ENCODE measurements at places on chromosomes 3 and 15.
A peak's percentile ranks its signal among the peaks of the same experiment; 100 is the strongest.

DNA sequence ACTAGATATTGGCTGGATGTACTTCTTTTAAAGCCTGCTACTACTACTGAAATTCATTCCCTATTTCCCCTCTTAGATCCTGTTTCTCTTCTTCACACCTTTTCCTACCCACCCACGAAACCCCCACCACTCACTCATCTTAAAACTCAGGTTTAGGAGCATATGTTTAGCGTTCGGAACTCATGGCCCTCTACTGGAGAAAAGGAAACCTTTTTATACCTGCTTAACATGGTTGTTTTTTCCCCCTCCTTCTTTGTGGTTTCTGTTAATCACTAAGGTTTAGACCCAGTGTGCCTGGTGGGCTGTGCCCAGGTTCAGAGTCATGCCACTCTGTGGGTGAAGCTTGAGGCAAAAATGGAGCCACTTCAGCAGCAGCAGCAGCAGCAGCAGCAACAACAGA is 2.6 kb downstream of the ARID3B start:
- DNase-seq, result no peak

GRCh38 chr3:193938613-193939012 is 197.3 kb upstream of the HES1 start:
- no peak for DNase-seq

DNA sequence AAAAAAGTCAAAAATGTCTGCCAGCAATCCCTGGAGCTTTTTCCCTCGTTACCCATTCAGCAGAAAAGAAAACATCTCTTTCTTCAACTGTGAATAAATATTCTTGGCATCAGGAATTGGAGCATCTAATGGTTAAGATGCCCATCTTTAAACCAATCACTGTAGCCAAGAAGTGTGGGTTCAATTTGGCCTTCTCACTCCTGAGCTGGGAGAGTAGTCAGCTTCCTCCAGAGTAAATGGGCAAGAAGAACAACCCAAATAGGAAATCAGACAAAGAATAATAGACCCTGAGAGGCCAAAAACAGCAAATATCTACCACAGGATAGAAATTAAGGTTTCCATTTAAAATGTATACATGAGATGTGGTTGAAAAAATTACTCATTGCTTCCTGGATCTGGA is 508.0 kb upstream of the MDFIC2 start:
- DNase-seq, result no peak

GRCh38 chr3:48695393-48695753 is 9.7 kb upstream of the NCKIPSD start:
- no peak for DNase-seq

- no peak for DNase-seq
Measured at GRCh38 chr15:42239528-42240182, 31.6 kb upstream of the VPS39 start.

GRCh38 chr3:106837616-106838015 is 539.6 kb upstream of the CCDC54 start:
- DNase-seq, result no peak

DNA sequence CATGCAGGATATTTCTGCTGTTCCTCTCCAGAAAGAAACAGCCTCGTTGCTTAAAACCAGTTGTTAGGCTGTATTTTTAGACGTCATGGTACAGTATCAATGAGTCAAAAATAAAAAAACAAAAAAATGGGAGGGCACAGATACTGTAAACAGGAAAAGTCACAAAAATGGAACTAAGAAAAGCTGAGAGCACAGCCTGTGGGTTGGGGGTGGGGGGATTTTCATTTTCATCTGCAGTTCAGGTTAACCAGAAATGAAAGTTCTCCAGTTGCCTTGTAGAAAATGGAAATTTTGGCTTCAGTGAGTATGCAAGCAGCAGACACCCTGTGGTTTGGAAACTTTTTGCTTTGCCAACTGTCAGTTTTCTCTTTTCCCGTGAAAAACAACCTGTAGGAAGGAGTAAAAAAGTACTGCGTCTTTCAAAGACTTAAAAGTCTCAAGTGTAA is 59.0 kb downstream of the FRMD4B start:
- DNase-seq, result no peak

DNA sequence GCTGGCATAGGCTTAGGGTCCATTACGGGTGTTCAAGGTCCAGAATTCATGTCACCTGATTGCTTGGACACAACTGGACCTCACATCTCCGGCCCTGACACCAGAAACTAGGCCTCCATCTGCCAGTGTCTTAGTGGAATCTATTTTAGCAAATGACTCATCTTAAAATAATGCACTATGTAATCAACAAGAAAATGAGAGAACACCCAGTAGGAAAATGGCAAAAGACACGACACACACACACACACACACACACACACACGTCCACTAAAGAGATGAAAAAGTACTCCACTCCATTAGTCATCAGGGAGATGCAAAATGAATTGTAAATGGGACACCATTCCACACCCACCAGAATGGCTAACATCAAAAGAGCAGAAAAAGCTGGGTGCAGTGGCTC is 11.2 kb downstream of the APBA2 start:
- no peak for DNase-seq

DNA sequence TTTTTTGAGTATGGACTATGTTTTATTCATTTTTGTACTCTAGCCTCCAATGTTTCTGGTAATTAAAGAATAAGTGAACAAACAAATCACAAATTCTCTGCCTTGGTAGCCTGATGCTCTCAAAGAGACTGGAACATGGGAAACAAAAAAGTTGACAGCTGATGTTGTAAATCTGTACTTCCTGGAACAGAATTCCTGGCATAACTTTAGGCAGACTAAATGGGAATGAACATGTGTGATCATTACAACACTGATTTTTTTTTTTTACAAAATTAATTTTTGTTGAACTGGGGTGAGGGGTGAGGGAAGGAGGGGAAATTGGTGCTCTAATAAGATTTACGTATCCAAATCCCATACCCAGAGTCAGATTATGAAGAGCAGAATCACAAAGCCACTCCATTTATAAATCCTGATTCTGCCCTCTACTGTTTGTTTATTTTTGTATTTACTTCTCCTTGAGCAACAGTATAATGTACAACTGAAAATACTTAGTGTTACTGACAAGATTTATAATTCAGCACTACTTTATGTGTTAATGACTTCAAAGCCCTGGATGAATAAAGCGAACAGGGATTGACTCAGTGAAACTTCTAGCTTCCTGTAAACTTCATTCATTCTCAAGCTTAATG is 165.0 kb downstream of the FRMD5 start:
- DNase-seq, result no peak

- no peak for DNase-seq
Measured at GRCh38 chr3:112132088-112132487, 960 bp downstream of the GCSAM start.

- DNase-seq, result no peak
Measured at GRCh38 chr3:14297784-14298236, 104.6 kb upstream of the SLC6A6 start.

DNA sequence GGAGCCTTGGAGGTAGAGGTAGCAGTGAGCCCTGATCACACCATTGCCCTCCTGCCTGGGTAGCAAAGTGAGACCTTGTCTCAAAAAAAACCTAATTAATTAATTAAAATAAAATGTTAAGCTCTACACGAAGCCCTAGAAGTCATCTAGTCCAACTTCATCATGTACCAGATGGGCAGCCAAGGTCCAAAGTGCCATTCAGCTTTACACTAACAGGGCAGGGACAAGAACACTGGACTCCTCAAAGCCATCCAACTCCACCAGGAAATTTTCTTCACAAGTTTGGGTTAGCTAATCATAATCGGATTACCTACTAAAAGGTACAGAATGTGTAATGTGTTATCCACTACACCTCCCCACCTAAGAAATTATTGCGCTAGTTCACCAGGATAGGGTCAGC is 48.8 kb downstream of the WWTR1 start:
- no peak for DNase-seq

- DNase-seq, result no peak
Measured at GRCh38 chr3:135325096-135325495, 530.0 kb downstream of the EPHB1 start.

- DNase-seq, result no peak
Measured at GRCh38 chr3:7924228-7924627, 577.4 kb upstream of the LMCD1 start.

DNA sequence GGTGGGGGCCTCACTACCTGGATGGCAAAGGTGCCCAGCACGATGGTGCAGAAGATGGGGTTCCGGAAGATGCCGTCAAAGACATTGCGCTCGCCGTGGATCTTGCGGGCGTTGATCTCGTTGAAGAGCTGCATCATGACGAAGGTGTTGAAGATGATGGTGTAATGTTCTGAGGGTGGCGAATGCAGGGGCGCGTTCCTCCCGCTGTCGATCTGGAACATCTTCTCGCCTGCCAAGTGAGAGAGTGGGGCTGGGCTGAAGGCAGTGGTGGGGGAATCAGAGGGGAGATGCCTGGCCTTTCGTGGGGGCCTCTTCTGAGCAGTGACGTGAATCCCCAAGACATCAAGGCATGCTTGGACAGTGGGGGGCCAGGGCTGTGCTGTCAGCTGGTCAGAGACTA is 19.6 kb upstream of the SEC13 start:
- no peak for DNase-seq

DNA sequence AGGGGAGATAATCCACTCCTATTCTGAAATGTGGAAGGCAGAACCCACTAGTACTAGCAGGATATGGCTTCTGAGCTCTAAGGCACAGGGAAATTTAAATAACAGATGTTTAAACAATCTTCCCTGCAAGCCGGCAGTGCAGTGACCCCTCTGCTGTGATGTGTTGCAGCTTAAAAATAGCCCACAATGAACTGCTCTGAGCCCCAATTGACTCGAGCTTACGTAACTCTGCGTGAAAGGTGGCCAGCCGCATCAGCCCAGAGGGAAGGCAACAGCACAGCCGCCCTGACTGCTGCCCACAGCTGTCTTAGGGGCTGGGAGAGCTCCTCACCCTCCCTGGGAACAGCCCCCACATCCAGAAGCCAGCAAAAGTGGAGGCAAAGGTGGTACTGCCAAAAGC is 12.5 kb upstream of the CAMKV start:
- no peak for DNase-seq

DNA sequence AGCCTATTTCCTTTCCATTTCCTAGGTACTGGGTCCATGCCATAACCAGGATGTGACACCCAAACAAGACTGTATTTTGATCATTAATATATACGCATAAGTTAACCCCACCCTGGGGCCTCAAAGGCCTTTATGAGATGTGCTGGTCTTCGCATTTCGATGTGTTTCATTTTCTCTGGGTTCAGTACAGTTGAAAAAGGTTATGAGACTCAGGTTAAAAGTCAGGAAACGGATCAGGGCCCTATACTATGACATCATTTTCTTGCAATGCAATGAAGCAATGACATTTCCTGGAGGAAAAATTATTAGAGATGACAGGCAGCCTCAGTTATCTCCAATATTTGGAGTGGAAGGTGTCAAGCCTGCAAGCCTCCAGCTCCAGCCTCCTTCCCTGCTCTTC is 31.7 kb downstream of the TMEM212 start:
- DNase-seq, result no peak

DNA sequence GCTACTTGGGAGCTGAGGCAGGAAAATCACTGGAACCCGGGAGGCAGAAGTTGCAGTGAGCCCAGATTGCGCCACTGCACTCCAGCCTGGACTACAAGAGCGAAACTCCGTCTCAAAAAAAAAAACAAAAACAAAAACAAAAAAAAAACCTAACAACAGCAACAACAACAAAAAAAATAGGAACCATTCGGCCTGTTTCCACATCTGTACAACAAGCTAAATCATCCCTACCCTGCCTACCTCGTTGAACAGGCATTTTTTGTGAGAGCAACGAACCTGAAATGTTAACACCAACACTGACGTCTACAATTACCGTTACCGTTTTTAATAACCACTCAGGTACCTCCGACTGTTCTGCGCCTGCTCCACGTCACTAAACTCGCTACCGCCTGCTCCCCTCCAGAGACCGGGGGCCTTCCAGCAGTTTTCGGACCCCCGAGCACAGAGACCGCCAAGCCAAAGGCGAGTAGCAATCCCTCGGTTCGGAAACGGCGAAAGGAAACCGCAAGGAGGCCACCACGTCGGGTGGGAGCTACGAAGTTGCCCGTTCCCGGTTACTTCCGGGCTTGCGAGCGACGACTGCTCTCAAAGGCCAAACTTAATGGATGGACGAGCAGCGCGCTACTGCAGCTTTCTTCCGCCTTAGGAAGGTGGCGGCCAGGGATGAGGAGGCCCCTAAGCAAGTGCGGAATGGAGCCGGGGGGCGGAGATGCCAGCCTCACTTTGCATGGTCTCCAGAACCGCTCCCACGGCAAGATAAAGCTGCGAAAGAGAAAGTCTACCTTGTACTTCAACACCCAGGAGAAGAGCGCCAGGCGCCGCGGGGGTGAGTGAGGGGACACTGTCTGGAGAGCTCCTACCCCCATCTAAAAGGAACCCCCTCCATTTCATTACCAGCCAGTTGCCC is at the start of the genes PIGB and PIGBOS1:
Gene PIGB (plus strand): TSS at position 635 of the 907 bp plus-strand sequence. CDS start 29 bp downstream, at position 664.
Gene PIGBOS1 (minus strand): TSS at position 536 of the 907 bp plus-strand sequence. CDS start 1,331 bp downstream, outside the sequence.
- DNase-seq, result peak; percentile 59

GRCh38 chr3:190446573-190447279 is 3.0 kb downstream of the TMEM207 start:
- DNase-seq, result no peak

- no peak for DNase-seq
Measured at GRCh38 chr3:132435224-132435910, 18.1 kb downstream of the DNAJC13 start.

GRCh38 chr15:57395292-57395691 is 19.0 kb downstream of the CGNL1 start:
- DNase-seq, result no peak

GRCh38 chr3:184429786-184430185 is 49.9 kb downstream of the CHRD start:
- no peak for DNase-seq

DNA sequence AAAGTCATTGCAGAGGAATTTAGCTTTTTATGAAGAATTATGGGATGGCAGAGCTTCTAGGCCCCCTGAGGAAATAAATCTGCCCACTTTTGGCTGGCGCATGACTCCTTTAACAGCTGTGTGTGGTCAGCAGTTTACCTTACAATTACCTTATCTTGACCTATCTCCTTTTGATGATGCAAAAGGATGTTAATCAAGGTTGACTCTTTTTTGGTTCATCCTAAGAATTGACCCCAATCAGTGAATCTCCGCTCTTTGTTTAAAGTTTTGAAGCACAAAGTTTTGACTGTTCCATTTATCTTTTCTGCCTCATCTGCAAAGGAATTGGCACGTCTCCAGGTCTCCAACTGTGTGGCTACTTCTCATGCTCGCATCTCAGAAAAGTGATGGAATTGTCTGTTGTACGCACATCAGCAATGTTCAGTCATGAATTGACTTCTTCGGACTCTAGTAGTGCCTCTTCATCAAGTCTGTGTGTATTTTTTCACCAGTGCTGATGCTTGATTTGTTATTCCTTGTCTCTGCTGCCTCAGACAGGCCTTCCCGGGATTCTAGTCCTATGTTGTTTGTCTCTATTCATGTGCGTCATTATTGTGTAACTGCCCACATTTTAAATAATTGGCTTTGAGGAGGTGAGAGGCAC is 196.2 kb upstream of the CFAP20DC start:
- DNase-seq, result no peak

- DNase-seq, result no peak
Measured at GRCh38 chr15:63920504-63921175, 86.9 kb upstream of the HERC1 start.

GRCh38 chr15:75966073-75966472 is 46.2 kb downstream of the NRG4 start:
- no peak for DNase-seq

All from activated CD8-positive, alpha-beta memory T cell treated with anti-CD3 and anti-CD28 coated beads for 48 hours (primary cell).